ENCODE measurements at places on chromosomes 2 and 18. TPM values are rescaled to one million over a fixed set of nuclear protein-coding genes. Genes with fewer than 3 reads are reported as not detected.

DNA sequence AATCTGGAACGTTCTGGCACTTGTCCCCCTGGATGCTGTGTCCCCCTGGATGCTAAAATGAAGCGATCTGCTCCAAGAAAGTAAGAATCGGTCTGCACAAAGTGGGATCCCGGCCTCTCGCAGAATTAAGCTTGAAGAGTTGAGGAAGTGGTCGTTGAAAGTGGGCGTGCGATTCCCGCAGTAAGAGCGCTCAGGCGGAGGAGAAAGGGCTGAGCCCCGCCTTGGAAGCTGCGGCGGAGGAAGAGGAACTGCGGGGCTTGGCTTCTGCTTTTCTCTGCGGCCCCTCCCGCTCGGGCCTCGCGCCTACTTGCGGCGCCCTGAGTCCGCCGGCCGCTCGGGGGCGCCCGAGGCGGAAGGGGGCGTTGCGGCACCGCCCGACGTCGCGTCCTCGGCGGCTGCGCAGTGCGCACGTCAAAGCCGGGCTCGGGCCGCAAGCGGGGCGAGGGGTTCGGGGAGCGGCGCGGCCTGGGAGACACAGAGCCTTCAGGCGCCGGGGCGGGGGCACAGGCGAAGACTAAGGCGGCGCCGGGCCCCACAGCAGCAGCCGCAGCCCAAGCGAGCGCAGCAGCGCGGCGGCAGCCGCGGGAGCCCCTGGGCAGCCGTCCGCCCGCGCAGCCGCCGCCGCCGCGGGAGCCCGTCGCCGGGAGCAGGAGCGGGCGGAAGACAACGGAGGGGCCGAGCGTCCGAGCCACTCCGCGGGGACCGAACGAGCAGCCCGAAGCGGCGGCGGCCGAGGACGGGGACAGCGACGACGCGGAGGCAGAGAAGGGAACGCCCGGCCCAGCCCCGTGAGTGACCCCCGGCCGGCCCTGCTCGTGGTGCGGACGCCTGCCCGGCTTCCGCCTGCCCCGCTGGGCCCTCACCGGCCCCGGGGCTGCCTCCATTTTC lies at the start of gene CAB39:
TSS of gene CAB39 (plus strand) at position 400 of the 888 bp plus-strand sequence. CDS start 47,160 bp downstream, outside the sequence.
- peaks cover 5% of the 10 kb centered on the region for H3K4me1 ChIP-seq
- peak within 1 kb of the TSS; percentile 95 for H3K27ac ChIP-seq
- no peaks in the 10 kb centered on the region for H3K27me3 ChIP-seq
- H3K36me3 ChIP-seq, result peaks cover 2% of the 10 kb centered on the region
- H3K4me3 ChIP-seq, result peak within 1 kb of the TSS; percentile 92
- peak; percentile 88 for DNase-seq

- H3K4me3 ChIP-seq, result no peak overlapping the region
- H3K36me3 ChIP-seq, result no peaks in the 10 kb centered on the region
- no peaks in the 10 kb centered on the region for H3K4me1 ChIP-seq
- peaks cover 2% of the 10 kb centered on the region for H3K27me3 ChIP-seq
These were observed 46.2 kb downstream of the INHBB start for GRCh38 chr2:120391911-120392665.

Gene CCDC74B
- polyA plus RNA-seq, result 1.8 TPM

Gene DDX1
- polyA plus RNA-seq, result 136 TPM

Gene IL1F10
- polyA plus RNA-seq, result not detected

Gene CD8B
- not detected for polyA plus RNA-seq
